Cardiac septum (tissue), 1 donor: ENCODE measurements at places on chromosomes 4 and X. TPM values are rescaled to one million over a fixed set of nuclear protein-coding genes. Genes with fewer than 3 reads are reported as not detected.

DNA sequence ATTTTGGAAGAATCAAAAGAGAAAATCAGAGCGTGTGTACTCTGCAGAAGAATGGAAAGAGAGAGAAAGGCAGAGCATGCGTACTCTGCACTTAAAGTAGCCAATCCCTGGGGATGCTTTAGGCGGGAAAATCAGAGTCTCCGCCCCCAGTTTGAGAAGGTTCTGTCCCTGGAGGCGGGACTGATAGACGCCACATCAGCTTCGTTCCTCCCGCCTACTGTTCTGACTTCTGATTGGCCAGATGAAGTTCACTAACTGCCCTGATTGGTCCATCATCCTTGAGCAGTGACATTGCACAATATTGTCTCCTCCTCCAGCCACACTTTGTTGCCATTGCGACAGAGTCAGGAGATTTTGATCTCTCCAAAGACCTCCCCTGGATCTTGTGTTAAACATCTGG is 23.8 kb downstream of the SSX1 start:
- no peak for DNase-seq

- no peak for DNase-seq
Measured at GRCh38 chr4:14850455-14851097, 151.7 kb upstream of the CPEB2 start.

DNA sequence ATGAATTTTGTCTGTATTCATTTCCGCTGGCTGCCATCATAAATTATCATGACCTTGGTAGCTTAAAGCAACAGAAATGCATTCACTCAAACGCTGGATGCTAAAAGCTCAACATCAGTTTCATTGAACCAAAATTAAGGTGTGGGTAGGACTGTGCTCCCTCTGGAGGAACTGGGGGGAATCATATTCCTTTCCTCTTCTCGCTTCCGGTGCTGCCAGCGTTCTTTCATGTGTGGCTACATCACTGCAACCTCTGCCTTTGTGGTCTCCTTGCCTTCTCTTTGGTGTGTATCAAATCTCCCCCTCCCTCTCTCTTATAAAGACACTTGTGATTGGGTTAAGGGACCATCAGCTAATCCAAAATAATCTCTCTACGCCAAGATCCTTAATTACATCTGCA is 39.5 kb downstream of the NEIL3 start:
- DNase-seq = no peak

The TLR1 gene
- total RNA-seq = 4.9 TPM

DNA sequence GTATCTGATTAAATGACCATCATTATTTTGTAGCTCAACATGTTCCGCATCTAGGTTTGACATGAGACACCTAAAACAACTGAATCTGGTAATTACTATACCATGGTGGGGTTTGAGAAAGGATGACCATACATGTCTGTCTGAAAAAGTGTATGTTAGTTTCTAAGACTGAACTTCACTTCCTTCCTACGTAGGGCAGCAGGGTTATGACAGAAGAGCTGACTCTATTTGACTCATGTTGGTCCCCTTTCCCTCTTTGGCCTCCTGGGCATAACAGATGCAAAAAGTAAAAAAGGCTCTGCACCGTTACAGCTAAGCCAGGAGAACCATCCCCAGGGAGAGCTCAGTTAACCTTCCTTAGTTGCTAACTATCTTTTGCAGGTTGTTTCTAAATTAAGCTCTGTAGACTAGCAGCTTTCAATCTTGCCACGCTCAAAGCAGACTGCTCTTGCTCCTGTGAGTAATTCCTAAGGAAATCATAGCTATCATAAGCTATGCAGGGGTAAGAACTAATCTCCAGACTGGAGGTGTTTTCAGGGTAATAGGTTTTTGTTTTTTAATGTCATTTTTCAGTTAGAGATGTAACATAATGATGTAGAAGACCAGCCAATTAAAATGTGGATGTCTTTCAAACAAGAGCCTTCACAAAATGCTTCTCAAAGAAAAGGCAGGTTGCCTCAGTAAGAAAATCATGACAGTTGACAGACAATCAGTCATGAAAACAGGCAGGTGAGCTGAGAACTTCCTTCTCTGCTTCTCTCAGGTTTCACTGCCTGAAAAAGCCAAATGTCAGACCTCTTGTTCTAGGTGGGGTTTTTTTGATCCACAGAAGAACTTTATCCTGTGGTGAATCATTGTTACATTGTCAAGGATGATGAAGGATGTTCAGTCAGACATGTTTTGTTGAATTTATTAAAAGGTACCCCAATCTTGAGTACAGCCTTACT is 66.9 kb upstream of the DAPP1 start:
- no peak for DNase-seq

GRCh38 chr4:74473155-74473811 is 28.3 kb downstream of the AREG start:
- no peak for DNase-seq

DNA sequence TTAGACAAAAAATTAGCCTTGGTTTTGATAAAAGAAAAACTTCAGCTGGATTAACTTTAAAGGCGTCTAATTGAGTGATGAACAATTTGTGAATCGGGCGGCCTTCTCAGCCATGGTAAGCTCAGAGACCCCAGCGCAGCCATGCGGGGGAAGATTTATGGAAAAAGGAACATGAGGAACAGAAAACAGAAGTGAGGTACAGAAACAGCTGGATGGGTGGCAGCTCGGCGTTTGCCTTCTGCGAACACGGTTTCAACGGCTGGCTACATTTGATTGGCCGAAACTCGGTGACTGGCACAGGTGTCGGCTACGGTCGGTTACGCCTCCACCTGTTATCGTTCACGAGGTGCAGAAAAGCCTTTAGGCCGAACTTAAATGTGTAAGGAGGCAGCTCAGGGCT is 401.4 kb upstream of the FAT1 start:
- no peak for DNase-seq

GRCh38 chr4:138935-139334 is 14.6 kb downstream of the ZNF718 start:
- no peak for DNase-seq

- DNase-seq = no peak
Measured at GRCh38 chrX:124651031-124651430, 304.7 kb downstream of the SH2D1A start.

DNA sequence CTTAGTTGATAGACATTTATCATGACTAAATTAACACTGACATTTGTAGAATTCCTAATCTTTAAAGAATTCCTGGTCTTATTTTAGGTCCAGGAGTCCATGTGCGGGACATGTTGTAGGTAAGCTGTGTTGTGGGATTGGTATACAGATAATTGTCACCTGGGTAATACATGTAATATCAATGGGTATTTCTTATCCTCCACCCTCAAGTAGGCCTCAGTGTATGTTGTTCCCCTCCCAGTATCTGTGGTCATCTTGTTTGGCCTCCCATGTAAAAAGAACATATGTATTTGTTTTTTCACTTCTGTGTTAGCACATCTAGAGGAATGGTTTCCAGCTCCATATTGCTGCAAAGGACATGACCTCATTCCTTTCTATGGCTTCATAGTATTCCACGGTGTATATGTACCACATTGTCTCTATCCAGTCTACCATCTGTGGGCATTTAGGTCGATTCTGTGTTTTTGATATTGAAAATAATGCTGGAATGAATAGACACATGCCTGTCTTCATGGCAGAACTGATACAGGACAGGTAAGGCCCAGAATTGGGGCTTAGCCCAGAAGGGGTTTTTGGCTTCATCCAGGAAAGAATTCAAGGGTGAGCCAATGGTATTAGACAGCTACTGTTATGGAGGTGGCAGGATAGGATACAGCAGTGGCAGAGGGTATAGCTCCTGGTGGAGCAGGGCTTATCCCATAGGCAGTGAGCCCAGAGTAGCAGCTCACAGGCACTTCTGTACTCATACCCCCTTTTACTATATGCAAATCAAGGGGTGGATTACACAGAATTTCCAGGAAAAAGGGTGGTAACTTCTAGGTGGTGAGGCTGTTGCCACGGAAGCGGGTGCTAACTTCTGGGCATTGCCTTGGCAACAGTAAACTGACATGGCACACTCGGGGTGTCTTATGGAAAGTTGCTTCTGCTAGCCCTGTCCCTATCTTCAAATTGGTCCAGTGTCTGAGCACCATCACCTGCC is 66.1 kb upstream of the WDR1 start:
- DNase-seq = no peak

DNA sequence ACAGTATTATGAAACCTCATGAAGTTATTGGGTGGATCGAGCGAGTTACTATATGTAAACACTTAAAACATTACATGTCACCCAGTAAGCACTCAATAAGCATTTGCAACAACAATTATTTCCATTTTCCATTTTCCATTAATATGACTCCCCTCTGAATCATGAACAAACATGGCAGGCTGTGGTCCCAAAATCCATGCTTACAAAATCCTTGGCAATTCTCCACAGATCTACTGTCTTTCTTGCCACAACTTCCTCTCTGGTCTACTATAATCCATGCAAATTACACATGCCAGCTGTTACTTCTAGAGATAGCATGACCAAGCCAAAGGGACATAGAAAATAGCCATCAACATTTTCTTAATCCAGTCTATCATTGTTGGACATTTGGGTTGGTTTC is 22.0 kb downstream of the ASB11 start:
- no peak for DNase-seq

The CDX4 gene
- not detected for total RNA-seq

The PNMA6A gene
- 0.78 TPM for total RNA-seq

DNA sequence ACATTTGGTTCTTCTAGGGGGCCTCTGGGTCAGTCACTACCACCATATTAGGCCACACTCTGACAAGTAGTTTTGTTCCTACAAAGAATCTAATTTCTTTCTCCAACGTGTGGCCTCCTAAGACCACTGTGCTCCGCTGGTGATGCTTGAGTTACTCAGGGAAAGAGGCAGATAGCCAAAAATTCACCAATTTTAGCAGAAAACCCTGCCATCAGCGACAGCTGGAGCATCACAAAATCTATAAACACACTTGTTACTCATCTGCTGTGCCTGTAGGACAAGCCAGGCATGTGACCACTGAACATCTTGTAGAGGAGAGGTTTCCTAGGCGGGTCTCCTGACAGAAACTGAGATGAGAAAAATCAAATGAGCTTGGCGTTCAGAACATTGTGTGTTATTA is 105.4 kb downstream of the SYNPO2 start:
- no peak for DNase-seq

The SRD5A3 gene
- total RNA-seq = 7.3 TPM

The GABRQ gene
- not detected for total RNA-seq

DNA sequence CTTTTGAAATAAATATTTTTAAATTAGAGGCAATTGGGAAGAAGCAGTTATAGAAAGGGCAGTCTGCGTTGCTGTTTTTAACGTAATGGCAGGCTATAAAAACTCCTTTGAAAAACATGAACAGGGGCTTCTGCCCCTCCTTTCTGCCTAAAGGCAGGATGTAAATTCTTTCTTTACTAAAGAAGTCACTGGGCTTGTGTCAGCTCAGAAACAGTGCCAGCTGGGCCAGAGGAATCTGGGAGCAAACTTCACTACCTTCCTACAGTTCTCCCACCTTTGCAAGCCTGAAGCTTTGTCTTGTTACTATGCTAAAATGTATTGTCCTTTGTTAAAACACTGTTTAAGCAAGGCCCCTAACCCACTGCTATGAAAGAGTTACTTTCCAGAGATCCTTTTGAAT is 1664.8 kb downstream of the RPA4 start:
- no peak for DNase-seq

The FUNDC2 gene
- total RNA-seq = 207 TPM

GRCh38 chr4:4941751-4942150 is 77.5 kb downstream of the CYTL1 start:
- DNase-seq = no peak

DNA sequence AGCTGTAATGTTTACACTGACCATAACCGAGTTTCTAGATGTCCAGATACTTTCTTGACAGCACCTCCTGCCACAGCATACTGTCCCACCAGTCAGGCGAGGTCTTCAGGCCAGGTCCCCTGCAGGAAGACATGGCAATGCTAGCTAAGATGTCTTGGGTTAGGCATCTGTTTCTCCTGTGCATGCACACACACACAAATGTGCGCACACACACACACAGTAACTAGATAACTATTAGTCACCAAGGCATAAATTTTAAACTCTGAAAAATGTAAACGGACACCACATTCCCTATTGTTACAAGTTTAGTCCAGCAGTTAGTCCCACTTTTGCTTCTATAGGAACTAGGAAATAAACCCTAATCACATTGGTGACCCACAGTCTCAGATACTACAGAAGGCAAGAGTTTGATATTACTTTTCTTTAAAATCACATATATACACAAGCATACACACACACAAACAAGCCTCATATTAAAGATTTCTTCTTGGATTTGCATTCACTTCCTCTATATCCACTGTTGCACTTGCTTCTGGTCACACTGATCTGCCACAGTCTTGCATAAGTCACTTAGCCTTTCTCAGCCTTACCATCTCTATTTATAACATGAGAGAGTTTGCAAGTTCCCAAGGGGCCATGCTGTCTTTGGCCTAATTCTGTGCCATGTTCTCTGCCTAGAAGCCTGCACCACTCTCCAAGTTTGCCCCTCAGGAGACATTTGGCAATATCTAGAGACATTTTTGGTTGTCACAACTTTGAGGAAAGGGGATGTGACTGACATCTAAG is 32.2 kb downstream of the IL21 start:
- DNase-seq = no peak

GRCh38 chr4:161949946-161950725 is 213.7 kb downstream of the FSTL5 start:
- DNase-seq = no peak

- no peak for DNase-seq
Measured at GRCh38 chr4:72063726-72064125, 31.9 kb downstream of the NPFFR2 start.

- DNase-seq = no peak
Measured at GRCh38 chr4:35965300-35965699, 279.0 kb downstream of the ARAP2 start.

GRCh38 chr4:7984286-7984925 is 44.7 kb upstream of the AFAP1 start:
- DNase-seq = no peak

The CABS1 gene
- total RNA-seq = not detected

The PLAC8 gene
- total RNA-seq = 1.2 TPM

The POLA1 gene
- total RNA-seq = 8.7 TPM

DNA sequence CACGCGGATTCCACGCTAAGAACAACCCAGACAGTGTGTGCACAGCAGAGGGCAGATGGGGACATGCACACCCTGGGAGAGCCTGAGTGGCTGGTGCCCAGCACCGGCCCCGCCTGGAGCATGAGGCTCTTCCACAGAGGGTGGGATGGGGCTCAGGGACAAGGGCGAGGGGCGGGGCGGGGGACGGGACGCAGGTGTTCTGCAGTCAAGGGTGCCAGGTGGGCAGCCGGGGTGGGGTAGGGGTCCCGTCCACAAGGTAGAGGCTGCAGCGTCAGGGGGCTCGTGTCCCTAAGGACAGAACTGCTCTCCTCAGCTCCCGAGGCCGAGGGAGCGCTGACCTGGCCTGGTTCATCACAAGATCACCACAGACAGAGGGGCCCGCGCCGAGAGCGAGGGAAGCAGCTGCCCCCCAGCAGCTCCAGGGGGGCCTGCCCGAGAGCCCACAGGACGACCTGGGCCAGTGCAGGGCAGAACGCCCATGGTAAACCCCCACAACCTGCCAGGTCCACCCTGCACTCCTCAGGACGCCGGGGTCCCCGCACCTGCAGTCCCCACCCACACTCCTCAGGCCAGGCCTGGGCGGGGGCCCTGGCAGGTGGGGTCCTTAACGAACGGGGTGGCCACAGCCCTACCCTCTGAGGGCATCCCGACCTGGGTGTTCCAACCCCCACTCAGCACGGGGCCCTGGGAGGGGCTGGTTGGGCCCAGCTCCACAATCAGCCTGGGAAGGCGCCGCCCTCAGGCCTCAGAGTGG is 26.7 kb downstream of the CTBP1 start:
- no peak for DNase-seq
